ENCODE measurements at places on chromosomes 16 and 17.

GRCh38 chr16:1571012-1571671 lies 37.7 kb downstream of the TMEM204 start:
- no peak for DNase-seq

- DNase-seq = peak; percentile 69
These were observed 37.2 kb upstream of the RGS9 start for GRCh38 chr17:65099941-65100315.

- DNase-seq = no peak
These were observed 15.4 kb upstream of the WDR45B start for GRCh38 chr17:82663381-82664275.

DNA sequence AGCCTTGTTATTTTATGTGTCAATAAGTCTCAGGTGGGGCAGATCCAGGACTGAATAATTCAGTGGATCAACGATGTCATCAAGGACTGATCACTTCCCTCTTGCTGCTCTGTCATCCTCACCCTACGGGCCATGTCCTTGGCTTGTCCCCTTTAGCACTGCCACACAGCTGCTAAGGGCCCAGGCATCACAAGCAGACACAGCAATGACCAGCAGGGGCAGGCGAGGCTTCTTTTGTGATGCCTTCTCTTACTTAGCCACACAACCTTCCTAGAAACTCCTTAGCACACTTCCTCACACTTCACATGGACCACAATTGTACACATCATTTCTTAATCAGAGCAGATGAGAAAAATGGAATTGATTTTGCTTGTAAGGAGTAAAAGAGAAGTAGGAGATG lies 356.3 kb upstream of the SOX9 start:
- no peak for DNase-seq

DNA sequence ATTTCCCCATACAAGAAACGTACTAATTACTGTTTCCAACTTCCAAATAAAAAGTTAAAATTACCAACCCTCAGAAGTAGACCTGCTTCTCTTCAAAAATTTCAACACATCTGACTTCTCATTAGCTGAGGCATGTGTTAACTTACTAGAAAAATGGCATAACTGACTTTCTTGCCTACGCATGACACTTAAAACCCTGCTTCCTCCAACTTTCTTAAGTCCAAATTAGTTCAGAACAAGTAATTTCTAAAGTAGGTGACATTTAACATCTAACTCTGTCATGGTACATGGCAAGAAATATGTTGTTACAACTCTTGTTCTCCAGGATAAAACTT lies 6.7 kb downstream of the USP7 start:
- no peak for DNase-seq

All from activated T-helper 9 cell treated with anti-CD3 and anti-CD28 coated beads, Interleukin-2, amount 50 U/mL, for 16 hours (primary cell).